Activated CD4-positive, alpha-beta T cell treated with anti-CD3 and anti-CD28 coated beads for 36 hours (primary cell): ENCODE measurements at places on chromosomes 16 and 17. TPM values are rescaled to one million over a fixed set of nuclear protein-coding genes. Genes with fewer than 3 reads are reported as not detected.

Gene AIPL1
- total RNA-seq, result not detected

Gene BAIAP3
- total RNA-seq, result 1.0 TPM

Gene ATP2C2
- total RNA-seq, result not detected

Gene TEKT5
- total RNA-seq, result not detected

Gene SMIM22
- total RNA-seq, result not detected

Gene SMURF2
- total RNA-seq, result 13.9 TPM

GRCh38 chr16:25009822-25010221 lies 5.3 kb downstream of the ARHGAP17 start:
- H3K27ac ChIP-seq, result peak overlapping the region; percentile 9
- H3K36me3 ChIP-seq, result peaks cover 35% of the 10 kb centered on the region
- peaks cover 85% of the 10 kb centered on the region for H3K4me1 ChIP-seq
- no peak for DNase-seq
- H3K27me3 ChIP-seq, result no peaks in the 10 kb centered on the region
- H3K4me3 ChIP-seq, result no peak overlapping the region

DNA sequence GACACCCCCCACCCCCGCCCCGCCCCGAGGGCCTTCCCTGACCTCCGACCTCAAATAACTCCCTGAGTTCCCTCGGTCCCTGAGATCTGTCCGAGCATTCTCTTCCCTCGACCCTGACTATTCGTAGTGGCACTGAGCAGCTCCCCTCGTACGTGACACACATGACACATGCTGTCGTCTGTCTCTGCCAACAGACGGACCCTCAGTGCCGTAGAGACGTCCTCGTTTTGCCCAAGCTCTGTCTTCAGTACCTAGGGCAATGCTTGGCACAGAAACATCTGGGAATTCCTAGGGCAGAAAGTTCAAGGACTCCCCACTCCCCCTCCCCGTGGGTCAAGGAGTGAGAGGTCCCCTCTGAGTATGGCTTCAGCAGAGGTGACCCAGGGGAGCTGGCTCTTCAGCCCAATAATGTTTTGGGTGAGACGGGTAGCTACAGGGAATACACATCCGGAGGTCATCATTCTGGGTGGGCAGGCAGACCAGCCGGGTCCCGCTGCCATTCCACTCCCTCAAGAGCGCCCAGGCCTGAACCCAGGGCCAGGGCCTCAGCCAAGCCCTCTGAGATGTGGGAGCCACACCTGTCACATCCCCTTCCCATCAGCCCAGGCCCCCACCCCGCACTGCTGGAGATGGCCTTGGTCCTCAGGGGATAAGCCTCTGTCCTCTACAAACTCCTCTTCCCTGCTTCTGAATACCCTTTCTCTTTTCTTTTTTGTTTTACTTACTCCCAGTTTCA lies 671 bp upstream of the FADS6 start:
- H3K27me3 ChIP-seq, result peaks cover 28% of the 10 kb centered on the region
- no peak overlapping the region for H3K4me3 ChIP-seq
- no peak overlapping the region for H3K27ac ChIP-seq
- no peaks in the 10 kb centered on the region for H3K36me3 ChIP-seq
- no peak for DNase-seq

GRCh38 chr17:78878871-78879527 lies 24.0 kb downstream of the CEP295NL start:
- no peaks in the 10 kb centered on the region for H3K36me3 ChIP-seq
- no peak for DNase-seq
- peak overlapping the region; percentile 69 for H3K27ac ChIP-seq
- H3K4me1 ChIP-seq, result peaks cover 33% of the 10 kb centered on the region
- peak overlapping the region; percentile 36 for H3K4me3 ChIP-seq
- no peaks in the 10 kb centered on the region for H3K27me3 ChIP-seq

DNA sequence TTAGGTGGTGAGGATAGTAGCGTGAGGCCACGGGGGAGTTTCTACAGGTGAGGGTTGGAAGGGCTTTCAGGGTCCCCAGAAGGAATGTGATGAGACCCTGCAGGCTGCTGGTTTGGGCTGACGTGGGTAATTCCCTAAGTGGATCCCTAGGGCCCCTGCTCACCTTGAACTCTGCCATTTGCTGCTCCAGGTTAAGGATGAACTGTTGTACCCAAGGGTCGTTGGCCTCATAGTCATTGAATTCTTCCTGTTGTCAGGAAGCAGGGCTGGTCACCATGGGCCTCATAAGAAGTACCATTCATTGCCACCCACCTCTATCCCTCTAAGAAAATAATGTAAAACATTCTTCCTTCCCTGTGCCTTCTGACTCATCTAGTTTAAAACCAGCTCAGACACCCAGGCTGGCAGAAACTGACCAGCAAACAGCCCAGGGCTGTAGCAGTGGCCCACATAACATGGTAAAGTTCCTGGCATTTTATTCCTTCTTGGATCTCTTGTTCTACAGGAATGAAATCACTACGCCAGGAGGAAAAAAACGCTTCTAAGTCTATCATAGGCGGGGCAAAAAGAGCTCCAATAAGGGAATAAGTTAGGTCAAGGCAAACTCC lies 27.6 kb downstream of the FCSK start:
- H3K4me3 ChIP-seq, result no peak overlapping the region
- H3K4me1 ChIP-seq, result peaks cover 12% of the 10 kb centered on the region
- peaks cover 5% of the 10 kb centered on the region for H3K36me3 ChIP-seq

- peaks cover under 1% of the 10 kb centered on the region for H3K4me1 ChIP-seq
- H3K27me3 ChIP-seq, result no peaks in the 10 kb centered on the region
- H3K36me3 ChIP-seq, result no peaks in the 10 kb centered on the region
- no peak for DNase-seq
- no peak overlapping the region for H3K27ac ChIP-seq
These were observed 62.3 kb downstream of the GSG1L start for GRCh38 chr16:28001184-28001583.

DNA sequence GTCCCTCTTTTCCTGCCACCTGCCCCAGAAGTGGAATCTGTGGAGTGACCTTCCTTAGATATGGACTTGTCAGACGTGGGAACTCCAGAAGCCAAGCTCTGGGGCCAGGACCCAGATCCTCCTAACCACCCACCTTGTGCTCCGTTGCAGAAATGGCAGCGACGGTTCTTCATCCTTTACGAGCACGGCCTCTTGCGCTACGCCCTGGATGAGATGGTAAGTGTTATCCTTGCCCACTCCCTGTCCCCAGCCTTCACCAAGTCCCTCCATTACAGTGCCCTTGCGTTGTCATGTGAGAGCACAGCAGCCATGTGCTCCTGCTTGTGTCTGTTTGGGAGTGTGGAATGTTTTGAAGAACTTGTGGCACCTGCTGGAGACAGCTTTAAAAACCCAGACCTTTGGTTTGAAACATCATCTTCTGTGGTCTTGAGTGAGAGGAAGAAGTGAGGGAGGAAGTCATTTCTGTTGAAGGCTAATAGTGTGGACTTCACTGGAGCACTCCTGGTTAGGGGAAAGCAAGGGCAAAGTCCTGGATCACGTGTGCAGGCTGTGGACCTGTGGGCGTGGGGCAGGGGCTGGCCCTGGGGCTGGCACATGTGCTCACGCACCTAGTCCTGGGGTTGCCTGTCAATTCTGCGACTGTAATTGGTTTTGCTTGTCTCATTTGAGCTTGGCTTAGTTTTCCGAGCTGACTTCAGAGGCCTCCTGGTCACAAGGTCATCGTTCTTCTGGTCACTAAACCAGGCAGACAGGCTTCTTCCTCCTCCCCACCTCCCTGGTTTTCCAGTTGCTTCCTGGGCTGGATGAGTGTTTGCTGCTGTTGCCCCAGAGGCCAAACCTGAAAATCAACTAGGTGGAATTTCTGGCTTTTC lies 35.8 kb downstream of the MPRIP start:
- no peak overlapping the region for H3K27ac ChIP-seq
- no peak for DNase-seq
- no peaks in the 10 kb centered on the region for H3K27me3 ChIP-seq
- no peak overlapping the region for H3K4me3 ChIP-seq
- H3K36me3 ChIP-seq, result peaks cover 22% of the 10 kb centered on the region
- H3K4me1 ChIP-seq, result peaks cover 35% of the 10 kb centered on the region

- H3K4me3 ChIP-seq, result peak overlapping the region; percentile 83
- H3K27ac ChIP-seq, result peak overlapping the region; percentile 94
- peaks cover 28% of the 10 kb centered on the region for H3K36me3 ChIP-seq
- peaks cover 55% of the 10 kb centered on the region for H3K4me1 ChIP-seq
These were observed 470 bp downstream of the DCUN1D3 start for GRCh38 chr16:20899477-20900298.

GRCh38 chr16:70576431-70577255 lies 53.0 kb downstream of the SF3B3 start:
- peaks cover 21% of the 10 kb centered on the region for H3K4me1 ChIP-seq
- H3K27ac ChIP-seq, result peak overlapping the region; percentile 51
- H3K36me3 ChIP-seq, result peaks cover 31% of the 10 kb centered on the region

GRCh38 chr16:914440-914839 lies 56.3 kb downstream of the LMF1 start:
- H3K27ac ChIP-seq, result no peak overlapping the region
- no peak overlapping the region for H3K4me3 ChIP-seq
- DNase-seq, result peak; percentile 34
- H3K27me3 ChIP-seq, result no peaks in the 10 kb centered on the region

DNA sequence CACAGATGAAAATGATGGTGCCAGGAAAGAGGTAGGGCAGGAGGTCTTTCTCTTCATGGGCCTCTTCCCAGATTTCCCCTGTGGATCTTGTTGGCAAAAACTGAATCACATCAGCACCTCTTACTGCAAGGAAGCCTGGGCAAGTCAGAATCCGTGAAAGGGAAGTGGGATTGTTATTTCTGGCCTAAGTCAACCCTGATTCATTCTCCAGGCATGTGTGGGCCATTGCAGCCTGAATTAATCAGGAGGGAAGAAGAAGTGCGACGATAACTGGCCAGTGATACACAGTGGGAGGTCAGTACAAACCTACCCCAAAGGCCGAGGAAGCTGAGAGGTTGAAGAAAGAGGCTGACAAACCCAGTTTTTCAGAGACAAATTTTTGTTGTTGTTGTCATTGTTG lies 17.9 kb upstream of the NSMCE1 start:
- H3K36me3 ChIP-seq, result peaks cover 9% of the 10 kb centered on the region
- H3K4me3 ChIP-seq, result no peak overlapping the region
- H3K27ac ChIP-seq, result no peak overlapping the region
- peaks cover 82% of the 10 kb centered on the region for H3K4me1 ChIP-seq
- H3K27me3 ChIP-seq, result peaks cover 3% of the 10 kb centered on the region

- peak overlapping the region; percentile 88 for H3K27ac ChIP-seq
- DNase-seq, result peak; percentile 66
- H3K4me1 ChIP-seq, result peaks cover 66% of the 10 kb centered on the region
- peak overlapping the region; percentile 81 for H3K4me3 ChIP-seq
These were observed 232.8 kb downstream of the SEC14L1 start for GRCh38 chr17:77373299-77374169.

DNA sequence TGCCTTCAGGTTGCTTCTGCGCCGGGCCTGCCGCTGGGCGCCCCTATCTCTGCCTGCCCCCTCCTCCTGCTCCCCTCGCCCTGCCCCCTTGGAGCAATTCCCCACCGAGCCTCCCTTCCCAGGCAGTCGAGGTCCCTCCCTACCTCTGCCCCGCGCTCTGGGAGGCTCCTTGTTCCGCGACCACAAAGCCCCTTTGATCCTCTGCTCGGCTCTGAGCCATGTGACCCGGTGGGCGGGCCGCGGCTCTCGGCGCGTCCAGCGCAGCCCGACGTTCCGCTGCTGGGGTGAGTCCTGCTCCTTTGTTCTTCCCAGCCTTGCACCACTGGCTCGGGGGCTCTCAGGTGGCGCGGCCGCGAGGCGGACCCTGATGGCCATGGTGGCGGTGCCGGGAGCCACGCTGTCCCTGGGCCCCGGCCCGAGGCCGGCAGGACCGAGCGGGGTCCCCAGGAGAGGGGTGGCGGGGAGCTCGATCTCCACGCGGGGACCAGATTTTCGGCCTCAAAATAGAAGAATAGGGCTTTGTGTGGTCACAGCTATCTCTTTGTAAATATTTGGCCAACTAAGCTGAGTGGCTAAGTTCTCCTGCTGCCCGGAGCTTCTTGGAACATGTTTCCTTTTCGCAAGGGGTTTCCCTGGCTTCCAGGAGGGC lies 310.6 kb downstream of the SEC14L1 start:
- H3K4me1 ChIP-seq, result peaks cover 47% of the 10 kb centered on the region
- H3K27ac ChIP-seq, result peak overlapping the region; percentile 98
- peak; percentile 85 for DNase-seq
- H3K36me3 ChIP-seq, result peaks cover 72% of the 10 kb centered on the region
- no peaks in the 10 kb centered on the region for H3K27me3 ChIP-seq

DNA sequence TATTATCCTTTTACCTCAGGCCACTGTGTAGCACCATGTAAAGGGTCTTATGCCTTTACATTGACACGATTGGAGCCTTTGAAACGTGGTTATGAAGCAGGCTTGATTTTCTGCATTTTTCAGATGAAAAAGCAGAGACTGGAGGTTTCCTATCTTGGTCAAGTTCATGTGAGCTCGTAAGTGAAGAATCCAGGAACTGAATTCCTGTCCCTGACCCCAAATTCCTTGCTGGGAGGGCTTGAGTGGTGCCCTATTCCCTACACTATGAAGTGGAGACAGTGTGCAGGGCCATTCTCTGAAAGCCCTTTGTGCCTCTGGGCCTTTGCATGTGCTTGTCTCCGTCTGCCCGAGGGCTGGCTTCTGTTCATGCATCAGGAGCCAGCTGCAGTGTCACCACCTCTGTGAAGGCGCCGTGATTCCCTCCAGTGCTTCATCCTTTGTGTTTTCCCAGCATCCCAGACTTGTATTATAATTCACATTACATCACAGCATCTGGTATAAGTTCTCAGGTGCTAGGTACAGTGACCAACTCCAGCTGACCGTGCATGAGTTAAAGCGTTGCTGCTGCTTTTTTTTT lies 181.1 kb downstream of the SNX29 start:
- H3K27ac ChIP-seq, result no peak overlapping the region
- no peak overlapping the region for H3K4me3 ChIP-seq
- peaks cover 5% of the 10 kb centered on the region for H3K36me3 ChIP-seq
- peaks cover 10% of the 10 kb centered on the region for H3K4me1 ChIP-seq

DNA sequence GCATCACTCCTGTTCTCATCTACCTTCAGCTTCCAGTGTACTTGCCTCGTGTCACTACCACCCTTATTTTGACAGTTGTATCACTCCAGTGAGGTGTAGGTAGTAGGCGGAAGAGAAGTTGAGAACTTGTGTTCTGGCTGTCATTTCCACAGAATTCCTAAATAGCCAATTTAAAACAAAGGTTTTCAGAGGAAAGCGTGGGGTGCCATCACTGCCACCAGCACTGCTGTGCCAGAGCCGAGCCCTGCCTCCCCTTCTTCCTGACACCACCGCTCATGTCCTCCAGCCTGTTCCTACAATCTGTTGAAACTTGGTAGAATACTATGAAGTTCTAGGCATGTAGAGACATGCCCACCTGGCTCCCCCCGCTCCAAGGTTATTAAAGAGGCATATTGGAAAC lies 215.8 kb downstream of the TANC2 start:
- H3K27me3 ChIP-seq, result no peaks in the 10 kb centered on the region
- peaks cover 6% of the 10 kb centered on the region for H3K36me3 ChIP-seq
- H3K4me3 ChIP-seq, result no peak overlapping the region
- H3K4me1 ChIP-seq, result no peaks in the 10 kb centered on the region
- no peak overlapping the region for H3K27ac ChIP-seq
- DNase-seq, result no peak

DNA sequence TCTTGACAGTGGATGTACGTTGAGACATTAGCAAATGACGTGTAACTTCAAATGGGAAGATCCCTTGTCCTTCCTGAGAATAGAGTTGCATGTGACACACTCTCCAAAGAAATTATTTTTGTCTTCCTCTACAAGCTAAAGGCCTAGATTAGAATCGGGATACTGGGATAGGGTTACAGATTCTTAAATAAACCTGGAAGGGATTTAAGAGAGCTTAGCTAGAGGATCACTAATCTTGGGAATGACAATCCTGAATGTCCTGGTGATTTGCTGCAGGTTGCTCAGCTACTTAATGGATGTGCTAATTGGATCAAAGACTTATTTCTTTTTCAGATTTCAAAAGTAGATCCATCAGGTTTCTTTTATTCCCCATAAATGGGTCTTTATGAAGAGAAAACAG lies 101.9 kb downstream of the KCNJ2 start:
- H3K4me3 ChIP-seq, result no peak overlapping the region
- no peak for DNase-seq
- H3K4me1 ChIP-seq, result no peaks in the 10 kb centered on the region

GRCh38 chr16:14549789-14550153 lies 80.3 kb downstream of the PARN start:
- peaks cover 2% of the 10 kb centered on the region for H3K4me1 ChIP-seq
- H3K4me3 ChIP-seq, result no peak overlapping the region
- H3K27me3 ChIP-seq, result no peaks in the 10 kb centered on the region
- DNase-seq, result no peak
